Hippocampal formation (tissue), 2 donors: ENCODE measurements at places on chromosomes 3 and 15.
A peak's percentile ranks its signal among the peaks of the same experiment; 100 is the strongest.

DNA sequence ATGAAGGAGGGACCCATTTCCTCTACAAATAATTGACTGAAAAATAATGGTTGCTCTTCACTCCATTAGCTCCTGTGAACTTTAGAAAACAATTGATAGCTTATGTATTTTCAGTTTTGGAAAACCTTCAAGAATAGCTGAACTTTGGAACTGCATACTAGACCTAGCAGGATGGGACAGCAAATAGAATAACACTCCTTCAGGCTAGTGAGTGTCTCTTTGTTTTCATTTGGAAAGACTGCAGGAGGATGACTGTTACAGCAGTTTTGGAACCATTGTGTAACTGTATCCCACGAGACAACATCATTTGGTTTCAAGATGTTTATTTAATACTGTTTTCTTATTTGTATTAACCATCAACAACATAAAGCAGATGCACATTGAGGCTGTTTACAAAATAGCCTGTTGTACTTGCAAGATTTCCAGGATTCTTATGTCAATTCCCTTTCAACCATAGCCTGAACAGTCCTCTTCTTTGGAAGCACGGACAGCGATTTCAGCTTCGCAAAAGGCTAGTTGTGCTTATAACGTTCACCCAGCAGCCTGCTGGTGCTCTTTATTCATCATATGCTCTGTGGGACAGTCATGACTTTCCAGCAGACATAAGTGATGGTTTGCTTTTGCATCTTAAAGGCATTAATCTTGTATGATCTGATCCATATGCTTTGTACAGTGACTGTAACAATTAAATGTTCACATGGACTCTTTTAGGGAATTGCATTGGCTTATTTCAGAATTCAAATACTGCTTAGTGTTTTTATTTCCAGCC lies 335.5 kb downstream of the IL5RA start:
- DNase-seq: no peak

DNA sequence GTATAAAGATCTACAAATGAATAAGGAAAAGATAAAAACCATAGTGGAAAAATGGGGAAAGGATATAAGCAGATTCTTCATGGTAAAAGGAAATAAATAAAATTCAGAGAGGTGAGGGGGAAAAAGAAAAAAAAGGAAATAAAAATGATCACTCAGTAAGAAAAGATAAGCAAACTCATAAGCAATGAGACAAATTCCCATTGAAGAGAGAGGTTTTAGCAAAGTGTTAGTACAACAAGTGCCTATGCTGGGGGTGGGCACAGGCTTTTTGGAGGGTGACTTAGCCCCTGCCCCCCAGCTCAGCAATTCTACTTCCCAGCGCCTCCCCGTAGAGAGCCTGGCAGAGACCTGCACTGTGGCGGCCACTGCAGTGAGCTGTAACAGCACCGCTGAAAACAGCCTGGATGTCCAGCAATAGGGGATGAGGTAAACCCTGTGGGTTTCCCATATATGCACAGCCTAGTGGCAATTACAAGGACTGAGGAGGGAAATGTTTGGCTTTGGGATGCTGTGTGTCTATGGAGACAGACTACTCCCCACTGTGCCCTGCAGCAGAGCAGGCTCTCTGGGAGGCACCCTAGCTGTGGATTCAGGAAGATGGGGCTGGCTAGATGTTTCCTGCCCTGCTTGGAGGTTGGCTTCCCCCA lies 23.7 kb upstream of the SFMBT1 start:
- no peak for DNase-seq

GRCh38 chr3:25536521-25537391 lies 108.7 kb downstream of the RARB start:
- DNase-seq: no peak

DNA sequence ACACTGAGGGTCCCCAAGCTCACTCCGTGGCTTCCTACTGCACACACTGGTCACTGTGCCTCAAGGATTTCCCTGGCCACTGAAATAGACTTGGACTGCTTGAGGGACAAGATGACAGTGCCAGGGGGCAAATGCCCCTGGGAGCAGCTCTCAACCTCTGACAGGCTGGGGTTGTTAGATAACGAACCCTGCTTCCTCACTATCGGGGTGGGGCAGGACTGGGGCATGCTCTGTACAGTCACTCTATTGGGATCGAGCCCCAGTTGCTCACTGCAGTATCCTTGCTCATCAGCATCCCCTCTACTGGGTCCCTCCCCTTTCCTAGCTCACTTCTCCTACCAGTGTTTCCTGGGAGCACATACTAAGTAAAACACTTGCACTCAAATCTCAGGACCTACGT lies 610.8 kb downstream of the NTRK3 start:
- no peak for DNase-seq

GRCh38 chr3:43238801-43239200 lies 47.5 kb upstream of the SNRK start:
- DNase-seq: no peak

- DNase-seq: no peak
These were observed 229.2 kb downstream of the ZNF621 start for GRCh38 chr3:40753951-40754350.

DNA sequence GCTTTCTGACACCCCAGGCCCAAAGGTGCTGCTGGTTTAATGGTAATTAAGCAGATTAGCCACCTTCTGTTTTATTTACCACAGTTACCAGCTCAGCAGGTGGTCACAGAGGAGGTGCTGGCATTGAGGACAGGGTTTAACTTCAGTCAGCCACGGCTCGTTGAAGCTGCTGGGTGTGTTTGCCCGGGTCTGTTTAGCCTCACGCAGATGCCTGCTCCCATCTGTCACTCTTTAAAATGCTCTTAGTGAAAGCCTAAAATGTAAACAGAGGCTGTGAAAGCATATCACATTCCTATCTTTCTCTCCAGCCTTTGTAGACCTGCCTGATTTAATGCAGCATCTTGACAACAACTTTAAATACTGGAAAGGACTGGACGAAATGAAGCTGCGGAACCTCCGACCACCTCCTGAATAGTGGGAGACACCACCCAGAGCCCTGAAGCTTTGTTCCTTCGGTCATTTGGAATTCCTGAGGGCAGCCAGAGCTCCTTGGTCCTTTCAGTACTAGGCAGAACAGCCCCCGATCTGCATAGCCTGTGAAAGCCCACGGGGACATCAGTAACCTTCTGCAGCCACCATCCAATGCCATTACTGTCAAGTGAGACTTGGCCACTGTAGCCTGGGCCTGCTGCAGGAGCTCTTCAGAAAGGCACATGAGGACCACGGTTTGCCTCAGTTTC lies 156.0 kb downstream of the PDE8A start:
- no peak for DNase-seq

DNA sequence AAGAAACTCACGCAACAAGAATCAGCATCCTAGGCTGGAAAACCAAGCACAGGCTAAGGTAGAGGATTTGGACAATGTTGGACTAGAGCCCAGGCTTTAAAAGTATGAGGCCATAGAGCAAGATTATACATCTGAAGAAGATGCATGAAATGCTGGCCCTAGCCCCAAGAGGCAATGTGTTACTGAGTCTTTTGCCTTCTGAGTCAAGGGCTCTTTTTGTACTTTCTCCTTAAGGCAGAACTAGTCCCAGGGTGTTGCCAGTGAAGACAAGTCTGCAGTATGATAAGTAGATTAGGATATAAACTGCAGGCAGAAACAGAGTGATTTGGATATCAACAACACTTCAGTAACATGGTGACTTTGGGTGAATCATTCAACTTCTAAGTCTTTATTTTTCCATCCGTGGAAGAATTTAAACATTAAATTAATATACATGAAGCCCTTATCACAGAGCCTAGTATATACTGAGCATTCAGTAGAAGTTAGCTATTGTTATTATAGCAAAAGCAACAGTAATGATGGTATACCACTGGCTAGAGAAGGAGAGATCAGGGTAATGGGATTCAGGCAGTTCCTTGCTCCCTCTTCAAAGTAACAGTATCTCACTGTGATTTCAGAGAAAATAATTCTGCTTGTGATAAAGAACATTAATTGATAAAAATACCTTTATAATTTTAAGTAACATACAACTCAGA lies 99.9 kb upstream of the MLF1 start:
- no peak for DNase-seq

DNA sequence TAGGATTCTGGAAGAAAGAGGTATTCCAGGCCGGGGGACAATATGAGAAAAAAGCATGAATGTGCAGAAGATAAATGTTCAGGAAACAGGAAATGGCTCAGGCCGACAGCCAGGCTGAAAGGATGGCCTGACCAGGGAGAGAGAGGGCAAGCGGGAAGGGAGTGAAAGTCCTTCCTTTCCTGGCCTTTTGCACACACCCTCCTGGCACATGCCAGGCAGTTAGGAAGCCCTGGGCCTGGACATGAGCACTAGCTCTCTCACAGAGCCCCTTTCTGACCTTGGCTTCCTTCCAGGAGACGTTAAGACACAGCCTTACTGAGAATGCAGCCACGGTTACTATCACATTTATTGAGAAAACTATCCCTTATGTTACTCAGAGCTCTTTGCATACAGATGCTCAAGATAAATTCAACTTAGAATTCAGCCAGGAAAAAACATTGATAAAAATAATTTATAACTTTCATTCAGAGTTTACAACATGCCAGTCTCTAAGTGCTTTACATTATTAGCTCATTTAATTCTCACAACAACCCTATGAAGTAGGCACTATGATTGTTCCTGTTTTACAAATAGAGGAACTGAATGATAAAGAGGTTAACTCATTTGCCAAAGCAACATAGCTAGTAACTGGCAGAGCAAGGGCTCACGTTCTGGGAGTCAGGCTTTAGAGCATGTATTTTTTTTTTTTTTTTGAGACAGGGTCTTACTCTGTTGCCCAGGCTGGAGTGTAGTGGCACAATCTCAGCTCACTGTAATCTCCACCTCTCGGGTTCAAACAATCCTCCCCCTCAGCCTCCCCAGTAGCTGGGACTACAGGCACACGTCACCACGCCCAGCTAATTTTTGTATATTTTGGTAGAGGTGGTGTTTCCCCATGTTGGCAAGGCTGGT lies 39.4 kb upstream of the SMAD3 start:
- DNase-seq: no peak

DNA sequence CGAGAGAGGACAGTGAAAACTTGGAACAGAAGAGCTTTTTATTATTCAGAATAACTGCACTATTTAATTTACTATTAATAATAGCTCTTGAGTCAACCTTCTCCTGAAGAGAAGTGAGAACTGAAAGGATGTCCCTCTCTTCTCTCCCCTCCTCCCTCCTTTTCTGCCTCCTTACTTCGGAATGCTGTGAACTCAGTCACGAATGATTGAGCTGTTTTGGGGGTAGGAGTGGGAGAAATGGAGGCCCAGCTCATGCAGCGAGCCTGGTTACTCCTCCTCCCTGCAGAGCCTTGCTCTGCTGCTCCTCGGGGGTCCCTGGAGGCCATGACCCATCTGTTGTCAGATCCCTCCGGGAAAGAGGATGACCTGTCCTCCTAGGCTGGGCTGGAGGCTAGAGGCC lies 20.3 kb upstream of the INSYN1 start:
- DNase-seq: no peak

DNA sequence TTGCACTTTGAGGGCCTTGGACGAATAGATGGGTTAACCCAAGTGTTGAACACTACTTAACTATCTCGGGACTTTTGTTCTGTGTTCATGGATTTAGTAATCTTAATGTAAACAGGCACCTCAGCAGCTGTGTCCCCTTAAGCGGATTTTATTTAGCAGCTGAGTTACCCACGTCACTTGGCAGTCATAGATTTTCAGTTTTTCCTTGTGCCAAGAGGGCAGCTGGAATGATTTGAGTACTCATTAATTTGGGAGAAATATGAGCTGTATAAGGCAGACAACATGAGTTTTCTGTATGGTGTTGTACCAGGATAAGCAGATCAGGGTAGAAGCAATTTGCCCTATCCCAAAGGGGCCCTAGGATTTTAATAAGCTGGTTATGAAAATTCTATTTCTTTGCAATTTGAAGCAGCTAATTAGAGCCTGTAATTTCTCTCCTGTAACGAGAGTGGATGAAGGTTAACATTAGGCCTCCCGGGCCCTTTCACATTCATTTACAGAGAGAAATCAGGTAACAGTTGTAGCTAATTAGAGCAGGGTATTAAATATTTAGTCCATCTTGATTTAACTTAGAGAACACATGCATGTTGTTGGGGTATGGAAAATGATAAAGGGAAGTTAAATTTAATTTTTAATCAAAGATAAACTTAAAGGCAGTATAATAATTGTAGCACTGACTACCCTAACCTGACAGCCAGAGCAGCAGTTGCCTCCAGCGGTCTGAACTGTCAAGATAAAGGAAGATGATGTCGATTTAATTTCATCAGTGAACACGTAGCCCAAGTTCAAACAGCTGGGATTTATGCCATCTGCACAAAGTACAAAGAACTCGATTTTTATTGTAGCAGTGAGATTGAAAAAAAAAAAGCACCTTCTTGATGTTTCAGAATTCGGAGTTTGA lies 194.5 kb downstream of the LRTM1 start:
- no peak for DNase-seq

GRCh38 chr3:98657457-98657856 lies 64.0 kb upstream of the CPOX start:
- no peak for DNase-seq

DNA sequence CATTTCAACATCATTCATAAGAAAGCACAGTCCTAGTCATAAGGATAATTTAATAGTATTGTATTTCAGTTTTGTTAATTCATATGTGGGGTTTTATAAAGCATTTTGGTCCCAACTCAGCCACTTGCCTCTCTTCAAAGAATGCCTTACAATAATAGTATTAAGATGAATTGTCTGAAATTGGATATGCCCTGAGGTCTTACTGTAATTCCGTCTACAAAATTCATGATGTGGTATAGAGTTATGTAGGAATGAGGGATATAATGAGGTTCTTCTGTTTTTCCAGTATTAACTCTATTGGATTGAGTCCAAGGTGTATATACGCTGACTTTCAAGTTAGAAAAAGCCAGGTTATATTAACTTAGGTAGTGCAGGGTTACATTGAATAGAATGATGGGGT lies 177.0 kb downstream of the GOLIM4 start:
- DNase-seq: no peak

DNA sequence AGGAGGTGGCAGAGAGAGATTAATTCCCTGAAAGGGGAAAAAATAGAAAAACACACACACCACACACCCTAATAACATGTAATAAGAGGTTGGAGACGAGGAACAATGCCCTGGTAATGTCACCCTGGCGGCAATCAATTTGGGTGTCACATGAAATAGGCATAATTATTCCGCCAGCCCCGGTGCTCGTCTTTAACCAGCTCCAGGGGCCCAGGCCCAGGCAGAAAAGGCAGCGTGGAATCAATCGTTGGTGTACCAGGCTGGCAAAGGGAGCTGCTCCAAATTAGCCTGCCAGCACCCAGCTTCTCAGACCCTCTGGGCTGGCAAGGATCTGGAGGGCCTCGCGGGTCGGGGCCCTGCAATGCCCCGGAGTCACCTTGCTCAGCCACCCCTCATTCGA lies 5.6 kb downstream of the LINGO1 start:
- no peak for DNase-seq

DNA sequence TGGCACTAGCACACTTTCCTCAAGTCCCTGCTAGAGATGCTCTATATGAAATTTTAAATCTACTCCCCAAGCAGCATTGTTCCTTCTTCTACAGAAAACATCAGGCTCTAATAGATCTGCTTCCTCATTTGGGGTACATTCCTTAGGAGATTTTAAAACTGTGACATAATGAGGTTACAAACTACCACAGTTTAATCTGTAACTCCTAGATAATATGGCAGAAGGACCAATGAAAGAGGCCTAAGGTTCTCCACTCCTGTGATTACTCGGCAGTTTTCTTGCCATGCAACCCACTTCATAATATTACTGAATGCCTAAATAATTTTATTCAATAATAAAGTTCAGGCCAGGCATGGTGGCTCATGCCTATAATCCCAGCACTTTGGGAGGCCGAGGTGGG lies 16.1 kb downstream of the ZNF106 start:
- no peak for DNase-seq

GRCh38 chr3:157606011-157606851 lies 103.0 kb upstream of the VEPH1 start:
- DNase-seq: peak; percentile 51

GRCh38 chr3:144820726-144821125 lies 849.1 kb downstream of the DIPK2A start:
- DNase-seq: no peak
